ENCODE measurements at places on chromosomes 4 and X.

GRCh38 chr4:41989994-41990364 lies 351 bp upstream of the SLC30A9 start:
- no peak for DNase-seq

DNA sequence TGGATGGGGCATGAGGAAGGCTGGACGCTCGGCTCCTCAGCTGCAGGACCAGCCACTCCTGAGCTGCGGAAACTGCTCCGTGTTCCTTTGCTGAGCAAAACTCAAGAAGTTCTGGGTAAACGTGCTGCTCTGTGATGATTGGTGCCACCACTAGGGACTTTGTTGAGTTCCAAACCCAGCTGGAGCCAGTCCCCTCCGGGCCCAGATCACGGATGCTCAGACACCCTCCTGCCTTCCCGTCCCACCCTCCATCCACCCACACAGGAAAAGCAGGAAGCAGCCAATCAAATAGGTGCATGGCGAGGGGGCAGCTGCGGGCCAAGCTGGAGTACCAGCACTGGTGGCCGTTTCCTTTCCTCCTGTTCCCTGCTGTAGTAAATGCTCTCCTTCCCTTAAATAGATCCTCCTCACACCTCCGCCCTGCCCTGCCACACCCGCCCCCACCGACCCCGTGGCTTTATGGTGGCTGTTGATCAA lies 68.0 kb downstream of the ADRA2C start:
- no peak for DNase-seq

DNA sequence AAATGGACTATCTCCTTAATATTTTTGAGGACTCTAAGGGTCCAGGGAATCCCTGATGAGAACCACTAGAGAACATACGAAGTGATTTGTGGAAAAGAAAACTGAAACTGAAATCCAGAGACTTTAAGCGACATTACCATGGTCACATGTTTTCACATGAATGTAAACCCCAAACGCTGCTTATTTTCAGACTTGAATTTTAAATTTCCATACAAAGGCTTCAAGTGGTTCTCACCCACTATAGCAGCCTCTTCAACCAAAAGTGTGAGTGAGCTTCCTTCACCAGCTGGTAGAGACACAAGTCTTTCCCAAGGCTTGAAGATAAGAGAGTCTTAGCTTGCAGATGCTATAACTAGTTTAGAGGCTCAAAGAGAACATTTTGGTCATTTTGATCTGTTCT lies 232.7 kb downstream of the MGST2 start:
- DNase-seq, result no peak

GRCh38 chr4:769511-769910 lies 56.4 kb downstream of the CPLX1 start:
- DNase-seq, result no peak

- no peak for DNase-seq
These were observed 104.1 kb downstream of the PALLD start for GRCh38 chr4:168600796-168601583.
